NCI-H2171 (cell line): ENCODE measurements at places on chromosomes 13 and 19.

- no peak for DNase-seq
Measured at GRCh38 chr19:2726904-2727639, 5.9 kb upstream of the DIRAS1 start.

DNA sequence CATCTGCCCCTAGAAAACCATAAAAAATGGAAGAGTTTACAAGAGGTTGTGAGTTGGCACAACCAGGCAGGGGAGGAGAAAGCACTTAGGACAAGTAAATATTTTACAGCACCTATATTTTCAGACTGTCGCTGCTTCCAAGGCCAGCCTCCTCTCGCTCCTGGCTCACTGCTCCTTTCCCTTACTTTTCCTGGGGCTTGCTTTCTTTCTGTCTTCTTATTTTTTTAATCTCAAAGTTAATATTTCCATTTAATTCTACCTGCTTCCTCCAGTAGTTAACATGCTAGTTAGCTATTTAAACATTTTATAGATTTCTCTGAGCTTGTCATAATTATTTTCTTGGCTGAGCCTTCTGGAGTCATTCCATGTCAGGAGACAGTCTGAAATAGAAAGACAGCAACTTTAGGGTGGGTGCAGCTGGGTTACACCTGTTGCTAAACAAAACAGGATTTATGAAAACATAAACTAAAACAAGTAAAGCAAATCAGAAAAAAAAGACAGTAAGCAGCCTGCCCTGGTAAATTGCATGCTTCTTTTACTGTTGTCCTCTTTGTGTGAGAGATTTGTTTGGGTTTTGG, 330.1 kb downstream of the DLEU7 start:
- no peak for DNase-seq

DNA sequence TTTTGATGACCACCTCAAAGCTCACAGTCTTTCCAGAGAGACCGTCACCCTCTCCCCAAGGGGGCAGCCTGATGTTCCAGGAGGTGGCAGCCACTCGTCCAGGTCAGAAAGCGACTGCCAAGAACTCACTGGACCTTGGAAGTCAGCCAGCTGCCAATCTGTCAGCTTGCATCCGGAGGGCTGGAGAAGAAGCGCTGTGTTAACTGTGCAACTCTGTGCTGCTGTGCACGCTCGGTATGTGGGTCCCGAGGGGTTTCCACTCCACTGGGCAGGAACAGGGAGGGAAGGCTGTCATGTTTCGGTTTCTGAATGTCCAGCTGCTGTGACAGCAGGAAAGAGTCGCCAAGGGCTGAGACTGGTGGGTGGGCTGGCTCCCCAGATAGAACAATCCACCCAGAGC, 89.2 kb downstream of the CACNA1A start:
- DNase-seq, result peak; percentile 56

GRCh38 chr19:8557642-8558238, 19.5 kb downstream of the MYO1F start:
- DNase-seq, result no peak

DNA sequence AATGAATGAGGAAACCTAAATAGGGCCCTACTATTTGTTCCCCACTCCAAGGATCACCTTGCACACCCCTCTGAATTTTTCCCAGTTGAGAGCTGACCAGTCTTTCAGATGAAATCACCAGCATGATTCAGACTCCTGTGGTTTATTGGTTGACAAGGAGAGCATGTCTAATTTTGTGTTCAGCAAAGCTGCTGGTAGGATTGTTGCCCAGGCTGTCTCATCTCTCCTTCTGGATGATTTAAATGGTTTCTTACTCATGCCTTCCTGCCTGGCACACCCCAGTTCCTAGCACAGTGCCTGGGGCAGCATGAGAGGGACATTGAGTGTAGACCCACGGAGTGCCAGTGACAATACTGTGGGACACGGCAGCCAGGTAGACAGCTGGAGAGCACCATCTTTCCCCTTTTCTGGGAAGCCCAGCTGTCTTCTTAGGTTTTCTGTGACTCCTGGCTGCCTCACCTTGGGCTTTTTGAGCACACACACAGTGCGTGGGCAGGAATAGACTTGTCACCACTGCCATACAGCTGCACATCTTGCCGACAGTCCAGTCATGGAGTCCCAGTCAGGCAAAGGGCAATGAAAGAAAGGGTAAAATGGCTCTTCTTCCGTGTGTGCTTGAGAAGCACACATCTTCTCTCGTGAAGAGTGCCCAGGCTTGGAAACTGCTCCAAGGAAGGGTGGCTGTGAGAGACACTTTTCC, 12.3 kb downstream of the FGF9 start:
- no peak for DNase-seq

DNA sequence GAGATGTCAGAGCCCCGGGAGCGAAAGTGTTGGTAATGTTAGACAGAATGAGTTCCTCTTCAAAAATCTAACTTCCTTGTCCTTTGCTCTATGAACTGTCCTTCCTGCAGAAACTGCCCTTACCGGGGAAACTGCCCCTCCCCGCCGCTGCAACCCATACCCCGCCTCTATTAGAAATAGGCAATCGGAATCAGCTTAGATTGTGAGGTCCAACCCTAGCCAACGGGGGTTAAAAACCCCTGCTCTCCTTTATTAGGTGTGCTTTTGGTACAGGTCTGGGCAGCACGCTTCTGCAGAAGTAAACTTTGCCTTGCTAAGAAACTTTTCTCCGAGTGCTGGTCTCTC, 11.5 kb upstream of the CAPNS1 start:
- no peak for DNase-seq

DNA sequence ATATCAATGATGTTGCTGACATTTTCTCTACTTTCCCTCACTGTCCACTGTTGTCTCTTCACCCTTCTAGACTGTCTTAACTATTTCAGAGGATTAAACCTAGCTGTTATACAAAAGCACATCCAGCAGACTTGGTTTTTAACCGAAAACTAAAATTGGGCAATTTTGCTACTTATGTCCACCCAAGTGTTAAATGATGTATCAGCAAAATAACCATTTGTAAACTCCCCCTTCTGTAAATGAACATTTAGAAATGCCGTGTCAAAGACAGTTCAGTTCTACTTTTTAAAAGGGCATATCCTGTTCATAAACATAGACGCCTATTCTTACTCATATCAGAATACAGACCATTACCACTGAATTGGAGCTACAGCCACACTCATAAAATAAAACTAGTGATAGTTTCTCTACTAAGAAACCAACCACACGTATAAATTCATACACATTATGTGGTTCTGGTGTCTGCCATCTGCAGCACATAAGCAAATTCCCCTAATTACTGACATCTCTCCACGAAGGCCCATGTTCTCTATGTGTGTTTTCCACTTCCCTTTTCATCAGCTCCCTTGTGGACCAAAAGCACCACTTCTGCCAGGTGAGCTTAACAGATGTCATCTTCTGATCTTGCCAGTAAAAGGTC, 1091.8 kb downstream of the PCDH9 start:
- peak; percentile 1 for DNase-seq

DNA sequence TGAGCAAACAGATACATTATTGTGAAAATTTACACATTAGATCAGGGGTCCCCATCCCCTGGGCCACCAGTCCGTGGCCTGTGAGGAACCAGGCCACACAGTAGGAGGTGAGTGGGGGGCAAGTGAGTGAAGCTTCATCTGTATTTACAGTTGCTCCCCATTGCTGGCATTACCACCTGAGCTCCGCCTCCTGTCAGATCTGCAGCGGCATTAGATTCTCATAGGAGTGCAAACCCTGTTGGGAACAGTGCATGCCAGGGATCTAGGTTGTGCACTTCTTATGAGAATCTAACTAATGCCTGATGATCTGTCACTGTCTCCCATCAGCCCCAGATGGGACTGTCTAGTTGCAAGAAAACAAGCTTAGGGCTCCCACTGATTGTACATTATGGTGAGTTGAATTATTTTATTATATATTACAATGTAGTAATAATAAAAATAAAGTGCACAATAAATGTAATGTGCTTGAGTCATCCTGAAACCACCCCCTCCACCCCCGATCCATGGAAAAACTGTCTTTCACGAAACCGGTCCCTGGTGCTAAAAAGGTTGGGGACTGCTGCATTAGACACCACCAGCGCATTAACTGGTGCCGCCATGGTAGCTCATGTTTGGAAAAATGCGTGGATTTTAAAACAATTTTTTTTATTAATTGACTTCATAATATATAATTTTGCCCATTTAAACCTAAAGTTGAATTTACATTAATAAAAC, 51.7 kb downstream of the DGKH start:
- no peak for DNase-seq

GRCh38 chr19:50977626-50978025, 6.1 kb downstream of the KLK7 start:
- DNase-seq, result no peak

- no peak for DNase-seq
Measured at GRCh38 chr13:94992036-94992960, 280.0 kb upstream of the SOX21 start.

DNA sequence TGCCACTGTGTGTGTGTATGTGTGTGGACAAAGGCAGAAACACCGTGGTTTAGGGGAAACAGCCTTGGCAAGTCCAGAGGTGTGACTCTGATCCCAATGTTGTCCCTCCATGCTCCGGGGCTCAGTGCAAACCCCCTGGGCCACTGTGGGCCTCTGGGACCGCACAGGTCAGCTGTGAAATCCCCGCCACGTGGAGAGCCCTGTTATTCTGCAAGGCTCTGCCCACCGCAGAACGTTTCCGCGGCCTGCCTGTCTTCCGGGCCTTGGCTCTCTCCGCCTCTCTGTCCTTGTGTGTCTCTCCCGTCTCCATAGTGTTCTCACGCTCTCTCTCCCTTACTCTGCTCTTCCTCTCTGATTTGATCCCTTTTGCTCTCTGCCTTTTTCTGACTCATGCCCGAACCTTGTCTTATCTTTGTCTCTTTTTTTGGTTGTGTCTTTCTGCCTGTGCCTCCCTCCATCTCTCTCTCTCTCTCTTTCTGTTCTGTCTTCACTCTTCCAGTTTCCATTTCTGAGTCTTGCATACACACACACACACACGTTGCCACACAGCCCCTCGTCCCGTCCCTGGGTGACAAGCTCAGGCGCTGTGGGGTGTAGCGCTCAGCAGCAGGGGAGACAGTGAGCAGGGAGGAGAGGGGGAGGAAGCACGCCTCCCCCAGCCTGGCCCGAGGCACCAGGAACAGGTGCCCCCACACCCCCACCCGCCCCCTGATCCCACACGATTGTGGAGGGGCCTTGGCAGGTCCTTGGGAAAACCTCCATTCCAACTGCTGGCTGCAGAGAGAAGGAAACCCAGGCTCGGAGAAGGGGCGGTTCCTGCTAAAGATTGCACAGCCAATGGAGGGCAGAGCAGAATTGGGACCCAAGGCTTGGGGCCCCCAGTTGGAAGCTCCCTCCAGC, 3.0 kb downstream of the TTYH1 start:
- DNase-seq, result no peak

GRCh38 chr13:110583178-110583865, 21.8 kb upstream of the RAB20 start:
- DNase-seq, result no peak

DNA sequence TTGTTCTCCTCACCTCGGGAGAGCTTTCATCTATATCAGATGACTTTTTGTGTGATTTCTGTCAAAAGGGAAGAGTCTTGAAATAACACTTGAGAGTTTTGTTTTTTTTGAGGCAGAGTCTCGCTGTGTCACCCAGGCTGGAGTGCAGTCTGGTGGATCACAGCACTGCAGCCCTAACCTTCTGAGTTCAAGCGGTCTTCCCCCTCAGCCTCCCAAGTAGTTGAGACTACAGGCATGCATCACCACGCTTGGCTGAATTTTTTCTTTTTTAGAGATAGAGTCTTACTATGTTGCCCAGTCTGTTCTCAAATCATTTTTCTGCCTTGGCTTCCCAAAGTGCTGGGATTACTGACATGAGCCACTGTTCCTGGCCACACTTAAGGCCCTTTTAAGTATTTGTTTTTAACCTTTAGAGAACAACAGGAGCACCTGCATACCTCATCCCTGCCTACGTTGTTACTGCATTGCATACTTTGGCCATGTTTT, 11.4 kb downstream of the NDFIP2 start:
- no peak for DNase-seq

DNA sequence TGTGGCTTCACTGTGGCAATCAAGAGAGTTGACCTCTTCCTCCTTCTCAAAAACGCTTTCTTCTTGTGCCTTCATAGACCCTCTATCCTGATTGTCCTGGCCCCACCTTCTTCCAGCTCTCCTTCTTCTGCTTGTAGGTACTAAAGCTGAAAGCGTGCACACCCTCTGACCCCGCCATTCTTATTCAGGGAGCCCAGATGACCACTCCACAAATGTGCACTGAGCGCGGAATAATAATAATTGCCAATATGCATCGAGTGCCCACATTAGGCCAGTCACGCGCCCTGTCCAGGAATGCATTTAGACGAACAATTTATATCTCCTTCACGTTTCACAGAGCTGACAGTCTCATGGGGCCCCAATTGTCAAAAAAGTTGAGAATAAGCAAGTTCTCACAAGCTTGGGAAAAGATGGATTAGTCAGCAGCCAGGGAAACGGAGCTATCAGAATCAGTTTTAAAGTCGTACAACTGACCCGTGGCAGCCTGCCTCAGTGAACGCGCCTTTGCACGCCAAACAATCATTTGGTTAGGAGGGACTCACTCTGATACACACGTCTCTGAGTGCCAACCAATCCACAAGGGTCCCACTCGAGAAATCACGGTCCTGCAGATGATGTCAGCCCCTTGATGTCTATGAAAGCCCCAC, 36.7 kb upstream of the PEG3 start:
- no peak for DNase-seq

- DNase-seq, result no peak
Measured at GRCh38 chr13:111371720-111372119, 51.3 kb downstream of the TEX29 start.

DNA sequence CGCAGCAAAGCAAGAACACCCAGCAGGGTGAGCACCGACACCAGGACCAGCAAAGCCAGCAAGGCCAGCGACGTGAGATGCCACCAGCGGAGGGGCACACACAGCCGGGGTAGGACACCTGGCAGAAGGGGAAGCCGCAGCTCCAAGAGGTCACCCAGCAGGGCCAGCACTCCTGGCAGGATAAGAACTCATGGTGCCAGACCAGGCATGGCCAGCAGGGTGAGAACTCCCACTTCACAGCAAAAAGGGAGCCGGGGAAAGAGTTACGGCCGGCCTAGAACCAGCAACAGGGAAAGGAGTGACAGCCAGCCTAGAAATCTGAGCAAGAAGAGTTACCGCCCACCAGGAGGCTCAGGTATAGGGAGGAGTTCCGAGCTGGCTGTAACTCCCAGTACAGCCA, 486 bp downstream of the SRRM5 start:
- DNase-seq, result no peak

DNA sequence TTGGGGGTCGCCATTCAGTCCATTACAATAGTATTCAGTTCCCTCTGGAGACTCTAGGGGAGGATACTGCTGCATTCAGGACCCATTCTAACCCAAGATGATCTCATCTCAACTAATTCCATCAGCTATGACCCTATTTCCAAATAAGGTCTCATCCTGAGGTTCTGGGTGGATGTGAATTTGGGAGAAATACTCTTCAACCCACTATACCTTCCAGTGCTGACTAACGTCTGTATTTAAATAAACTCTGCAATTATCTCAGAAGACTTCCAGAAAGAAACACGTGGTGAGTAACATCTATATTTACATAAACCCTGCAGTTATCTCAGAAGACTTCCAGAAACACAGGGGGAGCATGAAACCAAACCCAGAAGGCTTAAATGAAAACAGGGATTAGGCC, 1300.7 kb downstream of the PCDH9 start:
- no peak for DNase-seq
